Eye (tissue), 1 donor: ENCODE measurements at places on chromosomes 1 and 21.
A peak's percentile ranks its signal among the peaks of the same experiment; 100 is the strongest.

GRCh38 chr1:109928591-109929111 lies 18.0 kb downstream of the CSF1 start:
- DNase-seq = no peak

DNA sequence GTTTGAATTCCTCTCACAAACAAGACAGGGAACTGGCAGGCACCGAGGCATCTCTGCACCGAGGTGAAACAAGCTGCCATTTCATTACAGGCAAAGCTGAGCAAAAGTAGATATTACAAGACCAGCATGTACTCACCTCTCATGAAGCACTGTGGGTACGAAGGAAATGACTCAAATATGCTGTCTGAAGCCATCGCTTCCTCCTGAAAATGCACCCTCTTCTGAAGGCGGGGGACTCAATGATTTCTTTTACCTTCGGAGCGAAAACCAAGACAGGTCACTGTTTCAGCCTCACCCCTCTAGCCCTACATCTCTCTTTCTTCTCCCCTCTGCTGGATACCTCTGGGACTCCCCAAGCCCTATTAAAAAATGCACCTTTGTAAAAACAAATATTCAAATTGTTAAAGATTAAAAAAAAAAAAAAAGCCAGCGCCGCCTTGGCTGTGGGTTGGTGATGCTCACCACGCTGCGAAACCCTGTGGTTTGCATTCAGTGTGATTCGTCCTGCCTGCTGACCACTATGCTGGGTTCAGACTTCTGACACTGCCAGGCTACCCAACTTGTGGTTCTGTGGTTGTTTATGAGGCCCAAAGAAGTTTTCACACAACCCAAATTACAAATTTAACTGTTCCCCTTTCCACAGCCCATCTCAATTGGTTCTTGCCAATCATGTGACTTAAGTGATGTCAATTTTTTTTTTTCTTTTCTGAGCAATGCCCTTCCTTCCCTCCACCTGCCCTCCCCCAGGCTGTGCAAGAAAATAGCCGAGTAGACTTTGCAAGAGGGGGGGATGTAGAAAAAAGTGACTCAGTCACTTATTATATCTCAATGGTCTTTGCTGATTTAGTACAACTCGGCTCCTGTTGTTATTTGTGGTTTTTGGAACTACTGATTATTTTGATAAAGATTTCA lies at the start of gene RUNX1:
TSS of gene RUNX1 (minus strand) at position 597 of the 912 bp plus-strand sequence.
- DNase-seq = no peak

DNA sequence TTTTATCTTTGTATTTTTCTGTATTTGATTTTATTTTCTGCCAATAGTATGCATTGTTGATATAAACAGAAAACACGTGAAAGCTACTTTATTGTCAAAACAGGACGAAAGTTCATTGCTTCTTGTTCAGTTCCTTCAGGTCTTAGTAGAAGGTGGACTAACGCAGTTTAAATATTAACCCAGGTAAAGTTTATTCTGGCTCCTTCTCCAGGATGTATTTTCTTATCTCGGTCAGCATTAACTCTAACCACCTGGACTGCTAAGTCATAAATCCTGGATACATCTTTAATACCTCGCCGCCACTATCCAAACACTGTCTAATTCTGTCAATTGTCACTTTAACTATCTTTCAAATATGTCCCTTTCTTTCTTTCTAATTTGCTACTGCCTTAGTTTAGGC lies 5.7 kb upstream of the SOAT1 start:
- DNase-seq = no peak

GRCh38 chr1:1889847-1890505 lies 911 bp downstream of the GNB1 start:
- DNase-seq = peak; percentile 80

DNA sequence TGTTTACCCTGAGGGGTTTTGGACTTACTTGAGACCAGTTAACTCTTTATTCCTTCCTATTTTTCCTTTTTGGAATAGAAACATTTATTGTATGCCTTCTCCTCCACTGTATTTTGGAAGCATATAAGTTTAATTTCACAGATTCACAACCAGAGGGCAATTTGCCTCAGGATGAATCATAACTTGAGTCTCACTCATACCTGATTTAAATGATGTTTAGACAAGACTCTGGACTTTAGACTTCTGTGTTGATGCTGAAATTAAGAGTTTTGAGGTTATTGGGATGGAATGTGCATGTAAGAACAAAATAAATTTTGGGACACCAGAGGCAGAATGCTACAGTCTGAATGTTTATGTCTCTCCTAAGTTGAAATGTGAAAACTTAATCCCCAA lies 7.1 kb upstream of the ADAM30 start:
- no peak for DNase-seq

DNA sequence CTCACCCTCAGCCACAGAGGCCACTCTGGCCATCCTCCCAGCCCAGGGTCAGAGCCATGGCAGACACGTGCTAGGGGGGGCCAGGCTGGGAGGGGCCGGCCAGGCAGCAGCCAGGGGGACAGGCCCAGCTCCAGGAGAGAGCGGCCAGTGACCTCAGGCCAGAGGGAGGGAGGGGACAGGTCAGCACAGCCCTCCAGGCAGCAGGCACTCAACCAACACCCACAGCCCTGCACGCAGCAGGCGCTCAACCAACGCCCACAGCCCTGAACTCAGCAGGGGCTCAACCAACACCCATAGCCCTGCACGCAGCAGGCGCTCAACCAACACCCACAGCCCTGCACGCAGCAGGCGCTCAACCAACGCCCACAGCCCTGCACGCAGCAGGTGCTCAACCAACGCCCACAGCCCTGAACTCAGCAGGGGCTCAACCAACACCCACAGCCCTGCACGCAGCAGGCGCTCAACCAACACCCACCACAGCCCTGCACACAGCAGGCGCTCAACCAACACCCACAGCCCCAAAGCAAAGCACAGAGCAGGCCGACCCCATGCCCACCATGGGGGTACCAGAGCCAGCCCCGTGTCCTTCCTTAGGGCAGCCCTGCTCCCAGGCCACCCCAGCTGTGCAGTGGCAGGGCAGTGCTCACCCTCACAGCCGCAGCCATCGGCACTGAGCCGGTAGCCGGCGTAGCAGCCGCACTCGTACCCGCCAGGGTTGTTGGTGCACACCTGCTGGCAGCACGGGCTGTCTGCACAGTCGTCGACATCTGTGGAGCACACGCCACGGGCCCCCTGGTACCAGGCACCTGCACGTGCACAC lies 55.9 kb downstream of the ARHGEF16 start:
- DNase-seq = no peak

DNA sequence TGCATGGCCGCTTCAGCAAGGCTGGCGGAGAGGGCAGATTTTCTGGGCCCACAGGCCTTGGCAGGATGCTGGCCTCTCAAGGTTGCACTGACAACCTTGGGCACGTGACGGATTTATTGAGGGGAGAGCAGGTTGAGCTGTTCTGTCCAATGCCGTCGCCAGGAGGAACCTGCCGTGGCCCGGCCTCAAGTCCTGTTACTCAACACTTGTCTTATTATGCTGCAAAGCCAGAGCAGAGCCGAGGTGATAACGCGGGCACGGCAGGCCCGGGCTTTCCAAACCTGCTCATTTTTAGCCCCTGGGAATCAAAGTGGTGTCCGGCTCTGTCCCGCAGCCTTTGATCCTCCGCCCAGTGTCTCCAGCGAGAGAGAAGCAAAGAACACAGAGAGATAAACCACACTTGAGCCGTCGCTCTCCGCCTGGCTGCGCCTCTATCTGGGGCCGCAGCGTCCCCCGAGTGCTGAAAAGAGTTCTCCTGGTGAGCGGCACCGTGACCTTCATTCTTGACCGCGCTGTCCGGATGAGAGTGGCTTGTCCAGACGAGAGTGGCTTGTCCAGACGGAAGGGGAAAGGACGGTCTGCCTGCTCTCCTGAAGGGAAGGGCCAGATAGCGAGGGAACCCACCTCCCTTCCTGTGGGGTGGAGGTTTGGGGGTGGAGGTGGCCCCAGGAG lies 162.3 kb upstream of the ARHGEF16 start:
- DNase-seq = no peak

DNA sequence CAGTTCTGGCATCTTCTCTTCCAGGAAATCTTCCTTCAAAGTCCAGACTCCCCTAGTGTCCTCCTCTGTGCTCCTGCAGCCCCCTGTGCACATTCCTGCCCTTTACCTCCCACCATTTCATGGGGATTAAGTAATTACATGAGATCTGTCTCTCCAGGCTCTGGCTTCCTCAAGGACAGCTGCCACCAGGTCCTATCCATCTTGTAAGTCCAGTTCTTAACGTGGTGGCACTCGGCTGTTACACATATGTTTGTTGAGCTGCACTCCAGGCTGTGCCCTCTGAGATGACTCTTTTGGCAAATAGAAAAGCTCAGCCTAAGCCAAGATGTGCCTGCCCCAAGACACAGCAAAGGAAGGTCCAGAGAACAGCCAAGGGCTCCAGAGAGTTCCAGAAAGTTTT lies 57.4 kb upstream of the CAMK1G start:
- DNase-seq = no peak
